ENCODE measurements at places on chromosomes 7 and 10. TPM values are rescaled to one million over a fixed set of nuclear protein-coding genes. Genes with fewer than 3 reads are reported as not detected.

GPR15LG gene
- not detected for total RNA-seq

ANKRD30A gene
- total RNA-seq = 1.5 TPM

YAE1 gene
- 16.5 TPM for total RNA-seq

GHRHR gene
- not detected for total RNA-seq

STAMBPL1 gene
- 10.2 TPM for total RNA-seq

ELAPOR2 gene
- 28.8 TPM for total RNA-seq

MBL2 gene
- not detected for total RNA-seq
